ENCODE measurements at places on chromosomes 1 and 21. TPM values are rescaled to one million over a fixed set of nuclear protein-coding genes. Genes with fewer than 3 reads are reported as not detected.

ETNK2 gene
- total RNA-seq, result 24.4 TPM

TRIM63 gene
- total RNA-seq, result not detected

TNNT2 gene
- 0.88 TPM for total RNA-seq

C1orf115 gene
- total RNA-seq, result 11.5 TPM

WDR64 gene
- not detected for total RNA-seq

KRTAP11-1 gene
- not detected for total RNA-seq

PAPPA2 gene
- 0.86 TPM for total RNA-seq

TRIM17 gene
- 8.0 TPM for total RNA-seq

TMEM69 gene
- 25.1 TPM for total RNA-seq

CD2 gene
- not detected for total RNA-seq

AMIGO1 gene
- total RNA-seq, result 2.7 TPM

LDLRAD1 gene
- total RNA-seq, result not detected

NME7 gene
- 32.3 TPM for total RNA-seq

HES2 gene
- 0.07 TPM for total RNA-seq

ZNF670 gene
- 10.9 TPM for total RNA-seq

THEMIS2 gene
- total RNA-seq, result 8.6 TPM

HES4 gene
- 17.0 TPM for total RNA-seq

TMCO2 gene
- not detected for total RNA-seq
